Activated CD4-positive, CD25-positive, alpha-beta regulatory T cell treated with anti-CD3 and anti-CD28 coated beads, Interleukin-2, amount 50 U/mL, for 72 hours (primary cell): ENCODE measurements at places on chromosomes 5 and 9.

DNA sequence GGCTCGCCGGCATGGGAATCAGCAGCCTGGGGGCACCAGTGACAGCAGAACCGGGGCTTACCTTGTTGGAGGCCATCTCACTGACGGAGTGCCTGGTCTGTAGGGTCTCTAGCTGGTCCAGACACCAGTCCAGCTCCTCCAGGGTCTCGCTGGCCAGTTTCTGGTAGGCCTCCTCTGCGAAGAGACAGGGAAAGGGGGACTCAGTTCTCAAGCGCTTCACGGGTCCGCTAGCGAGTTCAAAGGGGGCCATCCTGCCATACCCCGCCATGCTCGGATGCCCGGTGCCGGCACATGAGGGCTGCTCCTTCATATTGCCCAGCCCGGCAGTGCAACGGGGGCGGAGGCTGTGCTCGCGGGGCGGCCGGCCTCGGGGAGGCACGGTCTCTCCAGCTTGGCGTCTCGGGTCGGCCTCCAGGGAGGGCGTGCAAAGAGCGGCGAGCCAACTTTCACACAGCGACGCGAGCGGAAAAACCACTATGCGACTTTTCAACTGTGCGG lies 456.0 kb downstream of the RAB3C start:
- DNase-seq: no peak

- no peak for DNase-seq
Measured at GRCh38 chr9:108271236-108271635, 584.5 kb downstream of the ACTL7B start.

GRCh38 chr5:149002761-149003689 lies 59.8 kb downstream of the SH3TC2 start:
- no peak for DNase-seq

DNA sequence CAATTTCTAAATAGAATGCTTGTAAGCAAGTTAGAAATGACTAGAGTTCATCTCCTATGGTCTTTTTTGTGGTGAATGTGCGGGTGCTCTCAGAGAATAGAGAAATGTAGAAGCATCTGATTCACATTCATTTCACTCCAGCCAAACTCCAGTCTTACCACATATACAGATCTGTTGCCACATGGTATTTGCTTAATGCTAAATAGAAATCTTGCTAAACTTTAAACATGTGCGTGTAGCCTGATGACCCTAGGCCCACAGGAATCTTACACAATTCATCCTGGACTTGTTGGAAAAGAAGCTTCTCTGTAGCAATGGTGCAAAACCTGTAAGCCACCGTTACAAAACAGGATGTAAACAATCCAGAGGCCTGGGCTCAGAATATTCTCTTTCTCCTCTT lies 135.2 kb downstream of the PCSK1 start:
- no peak for DNase-seq

- DNase-seq: no peak
Measured at GRCh38 chr9:121275781-121276658, 8.1 kb downstream of the GSN start.

DNA sequence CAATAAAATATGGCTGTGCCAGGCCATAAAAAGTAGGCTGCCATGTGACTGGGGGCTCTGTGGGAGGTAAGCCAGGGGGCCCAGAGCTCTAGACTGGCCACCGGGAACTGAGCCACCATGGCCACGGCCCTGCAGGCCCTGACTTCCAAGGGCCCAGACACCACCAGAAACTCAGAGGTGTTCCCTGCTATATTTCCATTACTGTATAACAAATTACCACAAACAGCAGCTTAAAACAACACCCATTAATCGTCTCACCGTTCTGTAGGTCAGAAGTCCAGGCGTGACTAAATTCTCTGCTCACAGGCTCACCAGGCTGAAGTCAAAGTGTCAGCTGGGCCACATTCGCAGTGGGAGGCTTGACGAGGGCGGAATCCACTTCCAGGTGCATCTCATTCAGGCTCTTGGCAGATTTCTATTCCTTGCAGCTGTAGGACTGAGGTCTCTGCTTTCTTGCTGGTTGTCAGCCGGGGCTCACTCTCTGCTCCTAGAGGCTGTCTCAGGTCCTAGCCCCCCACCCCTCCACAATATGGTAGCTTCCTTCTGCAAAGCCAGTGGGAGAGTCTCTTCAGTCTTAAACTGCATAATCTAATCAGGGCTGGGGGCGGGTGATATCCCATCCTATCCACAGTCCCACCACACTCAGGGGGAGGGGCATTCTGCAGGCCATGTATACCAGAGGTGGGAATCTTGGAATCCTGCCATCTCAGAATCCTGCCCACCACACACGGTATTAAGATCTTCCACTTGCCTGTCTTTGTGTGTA lies 125.4 kb downstream of the C5orf15 start:
- no peak for DNase-seq

DNA sequence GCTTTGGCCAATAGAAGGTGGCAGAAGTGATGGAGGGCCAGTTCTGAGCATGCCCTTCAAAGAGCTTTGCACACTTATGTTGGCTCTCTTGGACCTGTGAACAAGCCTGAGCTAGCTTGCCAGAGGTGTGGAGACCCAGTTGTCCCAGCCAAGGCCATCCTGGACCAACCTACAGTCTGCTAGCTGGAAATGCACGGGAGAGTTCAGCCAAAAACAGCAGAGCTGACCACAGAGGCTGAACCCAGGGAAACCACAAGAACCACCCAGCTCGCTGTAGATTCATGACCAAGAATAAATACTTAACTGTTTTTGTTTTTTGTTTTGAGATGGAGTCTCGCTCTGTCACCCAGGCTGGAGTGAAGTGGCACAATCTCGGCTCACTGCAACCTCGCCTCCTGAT lies 65.4 kb upstream of the HAND1 start:
- DNase-seq: no peak

DNA sequence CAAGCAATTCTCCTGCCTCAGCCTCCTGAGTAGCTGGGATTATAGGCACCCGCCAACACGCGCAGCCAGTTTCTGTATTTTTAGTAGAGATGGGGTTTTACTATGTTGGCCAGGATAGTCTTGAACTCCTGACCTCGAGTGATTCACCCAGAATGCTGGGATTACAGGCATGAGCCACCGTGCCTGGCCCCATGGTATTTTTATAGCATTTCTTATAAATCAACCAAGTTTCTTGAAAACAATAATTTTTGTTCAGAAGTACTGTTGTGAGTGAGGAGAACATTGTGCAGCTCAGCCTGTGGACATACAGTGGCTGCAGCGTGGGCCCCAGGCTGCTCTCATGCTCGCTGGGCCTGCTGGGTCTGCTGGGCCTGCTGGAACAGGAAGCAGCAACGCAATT lies 45.3 kb downstream of the MAP1B start:
- DNase-seq: no peak

GRCh38 chr5:83900306-83900705 lies 179.7 kb upstream of the HAPLN1 start:
- no peak for DNase-seq
